ENCODE measurements at places on chromosomes 2 and 18.

DNA sequence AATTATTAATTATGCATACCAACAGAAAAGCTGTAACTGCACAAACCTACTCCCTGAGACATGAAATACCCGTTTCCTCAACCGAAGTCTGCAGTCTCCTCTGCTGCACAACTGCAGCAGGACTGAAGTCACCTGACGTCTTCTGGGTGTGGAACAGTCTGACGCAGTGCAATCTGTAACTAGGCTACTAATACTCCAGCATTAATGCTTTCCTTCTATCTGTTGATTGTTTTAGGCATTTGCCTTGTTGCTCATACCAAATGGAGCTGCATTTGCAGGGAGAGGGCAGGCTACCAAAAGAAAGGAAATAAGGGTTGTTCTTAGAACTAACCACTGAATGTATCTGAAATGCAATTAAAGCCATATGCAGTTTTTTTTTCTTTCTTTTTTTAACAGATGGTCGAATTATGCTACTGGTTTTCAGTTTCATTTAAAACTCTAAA lies 40.1 kb downstream of the RTN4 start:
- peak; percentile 13 for DNase-seq

DNA sequence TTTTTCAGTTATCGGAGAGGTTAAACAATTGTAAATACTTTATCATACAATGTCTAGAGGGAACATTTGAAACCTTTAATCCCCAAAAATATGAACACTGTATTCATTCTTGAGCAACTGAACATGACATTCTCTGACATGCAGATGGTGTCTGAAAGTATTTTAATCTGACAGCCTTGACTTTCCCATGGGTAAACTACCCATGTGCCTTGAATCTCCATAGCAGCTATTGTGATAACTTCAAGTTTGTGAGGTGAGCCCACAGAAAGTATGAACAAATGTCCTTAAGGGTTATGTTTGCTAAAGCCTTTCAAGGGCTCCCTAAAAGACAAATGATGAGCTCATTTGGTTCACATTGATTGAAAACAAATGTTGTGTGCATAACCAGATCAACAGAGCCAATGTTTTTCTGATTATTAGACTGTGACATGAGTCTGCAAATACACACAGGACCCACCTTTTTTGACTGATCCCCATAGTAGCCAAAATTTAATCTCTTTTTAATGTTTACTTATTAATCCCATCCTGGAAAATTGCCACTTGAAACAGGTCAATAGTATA lies 1326.0 kb downstream of the LRP1B start:
- no peak for DNase-seq

- peak; percentile 49 for DNase-seq
Measured at GRCh38 chr2:232633413-232634205, at the start of gene EFHD1. Gene EFHD1, plus strand, starts transcription at chr2:232633604. Its CDS starts 101 bp downstream, at chr2:232633705.

- no peak for DNase-seq
Measured at GRCh38 chr2:233173115-233173514, 78.4 kb upstream of the ATG16L1 start.

- no peak for DNase-seq
Measured at GRCh38 chr2:128628996-128629395, 310.3 kb upstream of the HS6ST1 start.

- DNase-seq, result no peak
Measured at GRCh38 chr18:76713432-76713831, 108.9 kb upstream of the ZNF236 start.

GRCh38 chr2:54949431-54949830 lies 100.8 kb downstream of the RTN4 start:
- no peak for DNase-seq

DNA sequence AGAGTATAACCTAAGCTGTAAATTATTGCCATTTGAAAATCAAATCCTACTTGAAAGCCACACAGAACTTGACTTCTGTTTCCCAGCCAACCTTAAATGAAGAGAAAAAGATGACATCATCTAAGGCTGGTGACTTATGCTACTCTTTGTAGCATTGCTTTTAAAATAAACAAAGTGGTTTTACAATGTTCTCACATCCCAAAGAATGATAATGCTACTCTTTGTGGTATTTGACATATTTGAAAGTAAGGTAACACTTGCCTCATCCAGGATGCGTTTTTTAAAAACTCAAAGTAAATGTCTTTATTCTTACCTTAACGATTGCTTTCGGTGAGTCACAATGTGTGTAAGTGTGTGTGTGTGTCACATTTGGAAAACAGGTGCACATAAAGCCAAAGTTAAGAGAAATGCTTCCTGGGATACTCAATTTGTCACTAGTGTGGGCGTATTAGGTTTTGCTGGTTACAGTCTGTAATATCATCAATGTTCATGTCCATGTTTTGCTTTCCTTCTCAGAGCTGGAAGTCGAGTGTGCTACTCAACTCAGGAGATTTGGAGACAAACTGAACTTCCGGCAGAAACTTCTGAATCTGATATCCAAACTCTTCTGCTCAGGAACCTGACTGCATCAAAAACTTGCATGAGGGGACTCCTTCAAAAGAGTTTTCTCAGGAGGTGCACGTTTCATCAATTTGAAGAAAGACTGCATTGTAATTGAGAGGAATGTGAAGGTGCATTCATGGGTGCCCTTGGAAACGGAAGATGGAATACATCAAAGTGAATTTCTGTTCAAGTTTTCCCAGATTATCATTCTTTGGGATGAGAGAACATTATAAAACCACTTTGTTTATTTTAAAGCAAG lies 2.6 kb downstream of the PMAIP1 start:
- DNase-seq, result no peak

DNA sequence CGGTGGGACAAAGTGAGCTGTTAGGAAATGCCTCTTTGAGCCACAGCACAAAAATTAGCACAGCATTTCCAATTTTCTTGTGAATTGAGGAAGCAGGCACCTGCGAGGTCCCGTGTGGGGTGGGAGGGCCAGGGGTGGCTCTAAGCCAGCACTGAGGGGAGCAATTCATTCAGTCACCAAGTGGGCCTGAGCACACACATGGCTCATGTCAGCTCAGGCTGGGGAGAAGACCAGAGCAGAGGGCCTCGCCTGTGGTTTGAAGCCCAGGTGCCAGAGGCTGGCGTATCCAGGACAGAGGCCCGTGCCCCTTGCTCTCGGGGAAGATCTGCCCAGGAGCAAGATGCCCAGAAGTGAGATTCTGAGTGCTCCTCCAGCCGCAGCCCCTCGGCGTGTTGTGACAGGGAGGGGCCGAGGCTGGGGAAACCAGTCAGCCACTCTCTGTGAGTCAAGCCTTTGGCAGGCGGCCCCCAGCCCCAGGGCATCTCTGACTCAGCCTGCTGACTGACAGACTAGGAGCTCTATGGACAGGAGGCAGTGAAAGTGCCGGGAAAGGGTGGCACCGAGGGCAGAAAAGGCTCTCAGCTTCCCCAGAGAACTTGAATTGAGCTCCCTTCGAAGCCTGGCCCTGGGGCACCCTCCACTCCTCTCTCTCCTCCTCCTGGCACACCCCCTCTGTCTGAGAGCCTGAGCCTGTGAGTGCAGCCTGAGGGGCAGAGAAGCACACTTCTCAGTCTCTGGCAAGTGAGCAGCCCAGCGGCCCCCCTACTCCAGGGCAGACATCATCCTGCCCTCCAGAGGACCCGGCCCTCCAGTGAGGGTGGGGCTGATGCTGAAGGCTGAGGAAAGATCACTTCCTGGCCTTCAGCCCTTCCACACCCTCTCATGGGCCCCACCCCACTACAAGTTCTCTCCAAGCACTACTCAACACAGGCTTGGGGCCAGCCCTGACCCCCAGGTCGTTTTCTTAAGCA lies 32.3 kb downstream of the CYP26B1 start:
- no peak for DNase-seq

DNA sequence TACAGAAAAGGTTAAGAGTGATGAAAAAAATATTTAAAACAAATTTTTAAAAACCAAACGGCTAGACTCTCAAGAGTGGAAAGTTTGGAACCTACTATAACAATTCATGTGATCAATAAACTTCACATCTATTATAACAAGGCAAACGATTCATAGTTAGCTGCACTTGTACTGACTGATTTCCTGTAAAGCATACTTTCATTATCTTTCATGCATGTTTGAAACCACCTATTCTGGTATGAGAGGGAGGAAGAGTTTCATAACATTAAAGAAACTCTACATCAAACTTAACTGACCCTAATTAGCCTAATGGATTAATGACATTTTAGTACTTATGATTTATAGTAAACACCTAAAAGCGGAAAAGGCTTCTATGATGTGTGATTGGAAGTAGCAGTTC lies 43.7 kb upstream of the VWC2L start:
- DNase-seq, result no peak

DNA sequence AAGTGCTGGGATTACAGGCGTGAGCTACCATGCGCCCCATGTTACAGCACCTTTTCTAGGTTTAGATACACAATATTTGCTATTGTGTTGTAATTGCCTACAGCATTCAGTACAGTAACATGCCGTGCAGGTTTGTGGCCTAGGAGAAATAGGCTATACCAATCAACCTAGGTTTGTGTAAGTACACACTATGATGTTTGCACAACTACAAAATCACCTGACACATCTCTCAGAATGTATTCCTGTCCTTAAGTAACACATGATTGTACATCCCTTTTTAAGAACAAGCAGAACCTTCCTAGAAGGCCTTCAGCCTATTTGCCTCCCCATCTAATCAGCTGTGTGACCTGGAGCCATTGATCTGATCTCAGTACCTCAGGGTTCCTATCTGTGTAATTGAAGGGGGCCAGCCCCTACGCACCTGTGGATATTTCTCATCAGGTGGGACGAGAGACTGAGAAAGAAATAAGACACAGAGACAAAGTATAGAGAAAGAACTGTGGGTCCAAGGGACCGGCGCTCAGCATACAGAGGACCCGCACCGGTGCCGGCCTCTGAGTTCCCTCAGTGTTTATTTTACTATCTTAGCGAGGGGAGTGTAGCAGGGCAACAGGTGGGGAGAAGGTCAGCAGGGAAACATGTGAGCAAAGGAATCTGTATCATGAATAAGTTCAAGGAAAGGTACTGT lies 18.7 kb upstream of the TMBIM1 start:
- no peak for DNase-seq

- no peak for DNase-seq
Measured at GRCh38 chr2:165450156-165450555, 19.3 kb upstream of the CSRNP3 start.

GRCh38 chr2:133641497-133641896 lies 73.2 kb upstream of the NCKAP5 start:
- no peak for DNase-seq

DNA sequence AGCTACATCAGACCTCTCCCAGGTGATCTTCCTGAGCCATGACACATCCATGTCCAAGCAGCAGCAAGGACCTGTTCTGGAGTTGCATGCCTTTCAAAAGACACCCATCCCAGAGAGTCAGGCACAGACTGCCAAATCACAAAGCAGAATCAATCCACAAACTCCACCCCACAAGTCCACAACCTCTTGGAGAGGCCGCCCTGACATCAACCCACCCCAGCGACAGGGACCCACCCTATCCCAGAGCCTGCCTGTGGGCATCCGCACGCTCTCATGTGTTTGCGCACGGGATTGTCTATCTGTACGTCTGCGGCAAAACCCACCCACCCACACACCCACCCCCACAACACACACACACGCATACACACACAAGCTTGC lies 11.9 kb downstream of the SMAD7 start:
- DNase-seq, result no peak
